Left forelimb (tissue), 1 donor: ENCODE measurements at places on chromosomes 11 and 22.

- no peak for DNase-seq
Observed at GRCh38 chr11:61797263-61797944, 4.7 kb downstream of the FEN1 start.

- DNase-seq = no peak
Observed at GRCh38 chr11:65781962-65782815, 1.4 kb upstream of the AP5B1 start.

DNA sequence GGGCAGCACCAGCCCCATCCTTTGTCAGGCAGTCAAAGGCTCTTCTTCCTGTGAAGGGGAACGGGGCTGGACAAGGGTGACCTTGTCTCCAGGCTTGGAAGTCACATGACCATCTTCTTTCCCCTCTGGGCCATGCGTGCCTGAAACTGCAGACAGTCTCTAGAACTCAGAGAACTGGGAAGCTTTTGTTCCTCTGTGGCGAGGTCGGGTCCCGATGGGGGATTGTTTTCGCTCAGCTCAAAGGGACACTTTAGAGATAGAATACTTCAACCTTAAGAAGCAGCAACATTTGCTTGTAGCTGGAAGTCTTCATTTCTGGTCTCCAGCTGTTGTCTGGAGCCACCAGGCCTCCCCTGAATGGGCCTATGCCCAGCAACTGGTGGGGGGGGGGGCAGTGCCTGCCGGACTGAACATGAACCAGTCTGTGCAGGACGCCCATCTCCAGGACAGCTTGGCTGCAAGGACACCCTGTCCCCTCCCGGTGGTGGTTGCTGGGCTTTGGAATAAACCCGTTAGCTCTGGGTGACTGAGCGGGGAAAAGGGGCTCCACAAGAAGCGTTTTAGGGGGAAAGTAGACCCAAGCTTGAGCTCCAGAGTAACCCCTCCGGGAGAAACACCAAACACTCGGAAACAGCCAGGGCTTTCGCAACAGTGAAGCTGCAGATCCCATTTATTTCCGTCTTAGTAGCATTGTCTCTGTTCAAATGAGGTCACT is 55.7 kb upstream of the EMID1 start:
- no peak for DNase-seq

DNA sequence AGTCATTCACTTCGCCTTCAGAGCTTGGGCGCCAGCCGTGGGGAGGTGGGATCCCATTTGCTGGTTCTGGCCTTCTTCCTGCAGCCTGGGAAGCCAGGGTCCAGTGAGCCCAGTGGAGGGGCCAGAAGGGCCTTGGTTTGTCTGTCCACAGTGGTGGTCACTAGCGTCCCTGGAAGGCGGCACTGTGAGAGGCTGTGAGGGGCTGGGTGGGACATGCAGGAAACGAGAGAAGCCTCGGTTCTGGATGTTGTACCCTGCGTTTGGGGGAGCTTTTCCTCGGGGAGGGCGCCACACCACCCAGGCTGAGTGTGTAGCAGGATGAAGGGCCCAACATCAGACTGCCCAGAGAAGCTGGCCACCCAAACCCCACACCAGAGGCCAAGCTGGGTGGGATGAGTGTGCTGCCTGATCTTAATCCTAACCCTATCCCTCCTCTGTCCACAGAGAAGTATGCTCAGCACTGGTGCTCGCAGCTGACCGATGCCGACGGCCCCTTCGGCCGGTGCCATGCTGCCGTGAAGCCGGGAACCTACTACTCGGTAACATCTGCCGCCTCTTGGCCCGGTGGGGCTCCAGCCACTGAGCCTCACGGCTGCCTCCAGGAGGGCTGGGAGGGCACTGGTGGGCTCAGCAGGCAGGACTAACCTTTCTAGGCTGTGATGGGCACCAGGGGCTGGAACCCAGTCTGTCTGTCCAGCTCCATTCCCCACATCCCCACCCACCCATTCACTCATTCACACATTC is 14.4 kb downstream of the MUC5AC start:
- no peak for DNase-seq

DNA sequence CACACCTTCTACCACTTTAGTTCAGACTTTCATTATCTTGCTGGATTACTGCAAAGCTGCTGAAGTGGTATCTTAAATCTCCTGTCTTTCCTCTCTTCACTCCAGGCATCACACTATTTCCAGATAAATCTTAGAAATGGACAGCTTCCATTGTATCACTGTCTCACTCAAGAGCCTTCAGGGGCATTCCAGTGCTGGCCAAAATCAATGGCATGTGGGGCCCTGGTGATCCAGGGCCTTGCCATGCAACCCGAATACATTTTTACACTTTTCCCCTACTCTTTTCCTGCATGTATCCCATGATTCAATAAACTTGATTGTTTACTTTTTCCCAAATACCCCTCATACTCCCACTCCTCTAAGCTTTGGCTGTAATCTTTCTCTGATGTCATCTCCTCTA is 39.4 kb upstream of the DEUP1 start:
- no peak for DNase-seq

DNA sequence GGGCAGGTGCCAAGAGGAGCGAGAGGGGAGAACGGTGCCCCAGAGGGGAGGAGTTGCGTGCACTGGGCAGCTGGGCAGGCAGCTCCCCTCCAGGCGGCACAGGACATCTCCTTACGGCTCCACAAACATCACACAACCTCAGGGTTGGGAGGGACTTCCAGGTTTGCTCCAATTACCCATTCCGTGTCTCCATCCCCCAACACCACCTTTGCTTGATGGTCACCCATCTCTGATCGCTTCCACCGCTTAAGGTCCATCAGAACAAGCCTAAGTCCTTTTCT is 14.5 kb upstream of the TP53AIP1 start:
- DNase-seq = no peak

DNA sequence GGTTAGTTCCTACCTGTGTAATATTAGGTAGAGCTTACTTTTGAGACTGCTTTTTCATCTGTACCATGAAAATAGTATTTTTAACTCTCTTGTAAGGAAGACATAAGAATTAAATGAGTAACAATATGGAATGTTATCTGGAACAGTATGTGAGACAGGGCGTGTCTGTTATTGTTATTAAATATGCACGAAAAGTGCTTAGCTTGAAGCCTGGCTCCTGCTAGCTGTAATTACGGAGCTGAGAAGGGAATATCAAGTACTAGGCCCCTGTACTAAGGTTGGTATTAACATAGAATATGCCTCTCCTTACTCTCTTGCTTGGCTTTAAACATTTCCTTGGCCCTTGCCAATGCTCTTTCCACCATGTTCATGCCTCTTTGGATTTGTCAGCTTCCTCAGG is 194.0 kb downstream of the FAM76B start:
- no peak for DNase-seq

DNA sequence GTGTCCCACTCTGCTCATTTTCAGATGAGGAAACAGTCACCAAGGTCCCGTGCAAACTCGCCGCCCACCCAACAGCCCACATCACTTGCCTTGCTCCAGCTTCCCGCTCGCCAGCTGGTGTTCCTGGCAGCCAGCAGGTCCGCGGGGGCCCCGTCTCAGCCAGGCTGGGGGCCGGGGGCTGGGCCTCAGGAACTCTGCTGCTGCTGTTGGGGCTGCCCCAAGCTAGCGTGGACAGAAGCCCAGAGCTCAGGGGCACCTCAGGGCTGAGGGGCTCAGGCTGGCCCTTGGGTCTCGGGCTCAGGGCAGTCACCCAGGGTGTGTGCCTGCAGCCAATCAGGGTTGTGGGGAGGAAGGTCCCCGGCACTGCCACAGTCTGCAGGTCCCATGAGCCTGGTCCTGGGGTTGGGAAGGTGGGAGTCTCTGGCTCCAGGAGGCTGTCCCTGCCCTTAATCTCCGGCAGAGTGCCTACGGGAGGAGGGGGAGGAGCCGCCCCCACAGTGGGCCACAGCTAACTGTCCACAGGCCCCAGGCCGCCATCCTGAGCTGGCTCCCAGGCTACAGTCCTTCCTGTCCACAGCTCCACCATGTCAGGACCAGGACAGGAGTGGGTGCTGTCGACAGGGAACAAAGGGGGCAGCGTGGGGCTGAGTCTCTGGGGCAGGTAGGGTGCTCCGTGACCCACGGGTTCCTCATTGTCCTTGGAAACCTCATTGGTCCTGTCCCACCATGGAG is 65.2 kb downstream of the ARFGAP3 start:
- DNase-seq = no peak

GRCh38 chr11:36011574-36011973 is 67.7 kb downstream of the LDLRAD3 start:
- no peak for DNase-seq

DNA sequence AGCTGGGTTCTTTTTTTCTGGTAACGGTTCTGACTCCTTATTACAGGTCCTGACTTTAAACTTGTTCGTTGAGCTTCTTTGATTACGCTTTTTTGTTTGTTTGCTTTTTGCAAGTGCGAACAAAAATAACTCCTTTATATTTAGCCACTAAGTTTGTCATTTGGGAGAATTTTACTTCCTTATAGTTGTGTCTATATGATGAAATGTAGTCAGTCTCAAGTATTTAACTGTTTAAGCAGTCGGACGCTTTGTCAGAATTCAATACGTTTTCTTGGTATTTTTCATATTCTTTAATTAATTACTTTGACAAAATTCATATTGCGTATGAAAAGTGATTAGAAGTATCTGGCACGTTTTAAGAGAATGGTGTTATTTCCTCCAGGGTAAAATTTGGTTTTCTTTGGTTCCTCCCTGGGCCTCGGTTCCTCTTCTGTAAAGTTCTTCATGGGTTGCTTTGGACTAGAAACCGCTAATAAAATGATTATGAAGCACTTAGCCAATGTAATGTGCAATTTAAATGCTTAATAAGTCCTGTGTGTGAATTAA is 1.3 kb downstream of the CBL start:
- no peak for DNase-seq

- DNase-seq = no peak
Observed at GRCh38 chr11:118201966-118202365, 22.8 kb downstream of the JAML start.

DNA sequence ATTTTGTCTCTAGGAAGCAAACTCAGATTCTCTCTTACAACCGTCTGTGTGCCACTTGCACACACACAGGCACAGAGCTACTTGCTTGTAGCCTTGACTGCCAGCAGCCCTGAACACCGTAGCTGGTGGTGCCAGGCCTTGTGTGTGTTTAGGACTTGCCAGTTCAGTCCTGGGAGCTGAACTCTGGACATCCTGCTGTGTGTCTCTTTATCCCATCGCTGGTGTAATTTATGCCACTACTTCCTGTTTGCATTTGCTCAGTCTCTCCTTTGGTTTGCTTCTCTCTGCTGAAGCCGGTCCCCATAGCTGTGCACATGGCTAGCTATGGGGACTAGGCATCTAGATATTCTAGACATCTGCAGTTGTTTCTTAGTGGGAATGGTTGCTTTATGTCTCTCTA is 24.0 kb downstream of the MARK2 start:
- DNase-seq = no peak

GRCh38 chr22:42192547-42192946 is 61.9 kb upstream of the CYP2D6 start:
- no peak for DNase-seq

DNA sequence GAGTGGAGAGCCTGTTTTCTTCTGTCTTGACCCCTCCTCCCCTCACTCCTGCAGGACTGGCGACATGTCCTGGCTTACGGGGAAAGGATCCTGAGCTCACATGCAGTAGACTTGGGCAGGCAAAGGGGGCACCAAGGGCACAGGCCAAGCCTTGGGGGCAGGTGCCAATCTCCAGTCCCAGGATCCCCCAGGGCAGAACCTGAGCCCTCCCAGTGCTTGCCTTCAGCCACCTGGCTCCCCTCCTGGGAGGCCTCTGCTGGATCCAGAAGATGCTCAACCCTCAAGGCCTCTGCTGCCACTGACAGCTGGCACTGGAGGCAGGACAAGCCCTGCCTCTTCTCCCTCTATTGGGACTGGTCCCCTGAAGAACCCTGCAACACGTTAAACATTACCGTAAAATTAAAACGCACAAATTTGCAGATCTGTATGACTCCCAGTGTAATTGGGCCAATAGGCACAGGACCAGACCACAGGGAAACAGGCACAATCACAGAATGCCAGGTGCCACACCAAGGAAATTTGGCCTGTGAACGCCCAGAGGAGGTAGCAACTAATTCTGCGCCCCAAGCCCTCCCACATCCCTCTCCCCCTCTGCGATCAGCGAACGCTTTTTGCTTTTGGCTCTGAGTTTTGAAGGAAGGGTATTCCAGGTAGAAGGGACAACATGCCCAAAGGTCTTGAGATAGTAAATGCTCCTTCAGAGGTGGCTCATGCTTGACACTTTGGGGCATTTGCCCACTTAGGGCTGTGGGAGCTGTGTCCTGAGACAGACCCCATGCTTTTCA is 967 bp upstream of the LZTR1 start:
- DNase-seq = no peak
